Fibroblast of skin of abdomen (primary cell): ENCODE measurements at places on chromosomes 12 and 14.

GRCh38 chr12:9387450-9387849, 179.3 kb upstream of the PZP start:
- no peak for DNase-seq

GRCh38 chr12:121289962-121290361, 6.5 kb downstream of the CAMKK2 start:
- no peak for DNase-seq

- peak; percentile 45 for DNase-seq
Measured at GRCh38 chr12:121905746-121906145, 12.6 kb upstream of the CFAP251 start.

DNA sequence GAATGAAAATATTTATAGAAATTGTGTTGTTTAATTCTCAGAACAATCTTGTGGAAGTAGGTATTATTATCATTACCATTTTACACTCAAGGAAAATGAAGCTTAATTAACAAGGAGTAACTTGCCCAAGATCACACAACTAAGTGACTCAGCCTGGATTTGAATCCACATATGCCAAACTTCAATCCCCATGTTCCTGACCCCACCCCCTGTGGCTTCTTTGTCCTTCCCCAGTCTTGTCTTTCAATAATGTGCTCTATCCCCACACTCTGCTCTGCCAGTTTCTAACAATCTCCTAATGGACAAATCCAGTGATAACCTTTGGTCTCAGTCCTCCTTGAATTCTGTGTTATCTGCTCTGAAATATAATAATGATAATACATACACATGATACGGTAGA, 355.2 kb downstream of the BMP4 start:
- no peak for DNase-seq

DNA sequence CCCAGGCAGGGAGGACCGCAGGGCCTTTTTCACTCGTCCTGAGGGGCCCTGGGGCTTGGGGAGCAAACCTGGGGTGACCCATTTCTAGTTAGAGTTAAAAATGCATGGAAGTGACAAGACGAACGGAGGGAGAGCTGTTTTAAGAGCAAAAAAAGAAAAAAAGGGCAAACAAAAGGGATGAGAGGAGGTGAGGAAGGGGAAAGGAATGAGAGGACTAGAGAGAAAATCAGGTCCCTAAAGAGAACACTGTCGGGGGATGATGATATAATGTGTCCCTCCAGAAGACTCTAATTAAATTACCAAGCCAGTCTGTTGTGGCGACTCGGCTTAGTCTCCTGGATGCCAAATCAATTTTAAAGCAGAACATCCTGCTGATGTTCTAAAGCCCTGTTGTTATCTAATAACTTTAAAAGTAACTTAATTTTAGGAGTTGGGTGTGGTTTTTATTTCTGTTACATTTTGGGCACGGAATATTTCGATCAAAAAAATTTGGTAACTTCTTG, 1.1 kb downstream of the ANO6 start:
- no peak for DNase-seq
